ENCODE measurements at places on chromosomes 12 and 14.

GRCh38 chr14:32006263-32007110, 70.6 kb upstream of the ARHGAP5 start:
- DNase-seq: no peak

DNA sequence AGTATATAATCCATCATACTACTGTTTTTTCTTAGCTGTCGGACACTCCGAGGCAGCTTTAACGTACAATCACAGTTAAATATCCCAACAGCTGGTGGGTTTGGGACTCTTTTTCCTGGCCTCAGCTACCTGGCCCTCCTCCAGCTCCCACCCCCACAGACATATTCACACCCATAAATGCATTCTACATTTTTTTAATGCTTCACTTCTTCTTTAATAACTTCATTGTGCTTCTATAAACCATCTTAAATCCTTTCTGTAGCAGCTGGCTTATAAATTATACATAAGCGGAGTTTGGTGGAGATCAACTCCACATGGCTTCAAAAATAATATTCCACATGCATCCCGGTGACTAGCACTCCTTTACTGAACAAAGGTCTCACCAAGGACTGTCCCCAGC, 33.3 kb downstream of the TDG start:
- no peak for DNase-seq

DNA sequence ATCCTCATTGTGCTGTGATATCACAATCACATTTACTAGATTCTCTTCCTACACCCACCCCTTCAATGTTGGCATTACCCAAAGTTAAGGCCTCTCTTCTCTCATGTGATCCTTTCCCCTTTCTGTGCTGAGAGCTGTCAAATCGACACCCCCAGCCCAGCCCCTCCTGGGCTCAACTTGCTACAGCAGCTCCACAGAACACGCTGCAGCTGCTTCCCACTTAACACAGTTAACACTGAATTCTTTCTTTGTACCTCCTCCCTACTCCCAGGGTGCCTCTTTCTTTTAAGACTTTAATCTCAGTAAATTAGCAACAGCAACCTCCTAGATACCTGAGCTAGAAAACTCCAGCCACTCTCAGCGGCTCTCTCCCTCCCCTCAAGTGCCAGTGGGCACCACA, 17.8 kb downstream of the SPTB start:
- DNase-seq: no peak

GRCh38 chr14:67016856-67017255, 172.4 kb upstream of the GARIN2 start:
- no peak for DNase-seq

DNA sequence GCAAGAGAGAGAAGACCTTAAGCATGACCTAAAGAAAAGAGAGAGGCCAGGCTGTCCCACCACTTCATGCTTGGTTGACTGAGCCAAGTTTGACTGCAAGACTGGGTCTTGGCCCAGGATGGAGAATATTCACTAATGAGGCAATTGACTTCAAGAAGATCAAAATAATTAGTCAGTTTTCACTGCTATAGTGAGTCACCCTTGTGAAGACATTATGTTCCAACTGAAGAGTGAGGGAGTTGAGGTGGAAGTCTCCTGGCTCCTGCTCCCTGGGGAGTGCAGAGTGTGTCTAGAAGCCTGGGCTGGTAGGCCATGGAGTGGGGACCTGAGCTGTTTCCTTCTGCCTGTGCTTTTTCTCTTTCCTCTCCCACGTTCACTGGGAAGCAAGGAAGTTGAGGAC, 117.6 kb downstream of the CACNA1C start:
- no peak for DNase-seq

- DNase-seq: no peak
Observed at GRCh38 chr14:48842785-48843184, 743.4 kb downstream of the RPS29 start.

GRCh38 chr14:49464885-49465284, 121.3 kb downstream of the RPS29 start:
- no peak for DNase-seq

DNA sequence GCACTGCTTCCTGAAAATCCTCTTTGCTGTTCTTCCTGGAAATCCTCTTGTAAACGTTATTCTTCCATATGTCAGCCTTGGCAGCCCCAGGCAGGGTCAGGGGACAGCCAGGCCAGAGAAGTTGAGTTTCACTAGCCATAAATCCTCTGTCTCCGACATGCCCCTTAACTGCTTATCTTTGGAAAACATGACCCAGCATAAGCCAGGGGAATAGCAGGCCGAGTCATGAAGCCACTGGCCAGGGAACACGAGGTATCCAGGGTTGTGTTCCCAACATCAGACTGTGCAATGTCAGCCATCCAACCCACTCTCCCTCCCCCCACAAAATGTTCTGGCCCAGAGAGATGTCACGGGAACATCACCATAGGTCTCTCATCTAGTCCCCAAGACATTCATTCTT, 453.9 kb downstream of the MED13L start:
- DNase-seq: no peak

GRCh38 chr12:80199931-80200330, 100.6 kb downstream of the OTOGL start:
- DNase-seq: no peak

GRCh38 chr12:87217491-87217890, 811.7 kb downstream of the C12orf50 start:
- no peak for DNase-seq

DNA sequence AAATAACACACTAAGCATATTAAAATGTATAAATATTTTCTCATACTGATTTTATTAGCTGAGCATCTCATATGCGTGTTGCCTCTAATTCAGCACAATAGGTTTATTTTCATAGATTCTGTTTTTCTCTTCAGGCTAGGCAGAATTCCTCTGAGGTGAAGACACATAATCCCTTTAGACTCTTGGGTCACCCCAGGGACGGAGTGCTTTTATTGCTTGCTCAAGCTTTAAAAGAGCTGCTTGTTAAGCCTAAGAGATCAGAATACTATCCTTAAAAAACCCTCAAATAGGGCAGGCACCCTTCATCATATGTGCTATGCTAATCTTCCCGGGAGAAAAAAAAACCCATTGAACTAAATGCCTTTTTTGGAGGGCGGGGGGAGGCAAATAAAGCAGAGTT, 390.1 kb downstream of the KCNH5 start:
- DNase-seq: no peak

DNA sequence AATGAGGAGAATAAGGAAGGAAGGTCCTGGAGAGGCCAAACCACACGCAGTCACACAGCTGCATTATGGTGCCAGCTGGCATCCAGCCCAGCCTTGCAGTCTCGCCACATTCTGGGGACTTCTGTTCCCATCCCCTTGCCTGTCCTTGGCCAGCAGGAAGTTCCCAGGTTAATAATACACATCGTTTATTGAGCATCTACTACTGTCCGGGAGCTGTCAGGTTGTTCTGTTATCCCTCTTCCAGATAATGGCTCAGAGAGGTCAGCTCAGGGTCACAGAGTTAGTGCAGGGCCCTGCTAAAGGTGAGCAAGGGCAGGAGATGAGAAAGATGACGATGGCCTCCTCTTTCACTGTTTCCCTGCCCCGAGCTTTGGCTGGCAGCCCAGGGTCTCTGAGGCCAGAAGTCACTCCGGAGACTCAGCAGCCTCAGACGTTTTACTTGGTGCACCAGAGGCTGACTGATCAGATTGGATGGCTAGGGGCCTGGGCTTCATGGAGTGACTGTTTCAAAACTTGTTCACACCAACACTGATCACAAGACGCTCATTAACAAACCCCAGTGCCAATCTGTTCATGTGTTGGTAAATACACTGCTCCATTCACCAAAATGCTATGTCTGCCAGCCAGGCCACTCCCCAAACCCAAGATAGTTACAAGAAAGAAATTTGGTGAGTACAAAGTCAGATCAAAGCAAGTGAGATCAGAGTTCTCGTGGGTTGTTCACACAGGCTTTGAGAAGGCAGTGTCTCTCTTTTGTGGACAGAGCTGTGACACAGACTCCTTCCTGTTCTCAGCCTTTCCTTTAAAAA, 79.2 kb downstream of the B4GALNT3 start:
- no peak for DNase-seq

DNA sequence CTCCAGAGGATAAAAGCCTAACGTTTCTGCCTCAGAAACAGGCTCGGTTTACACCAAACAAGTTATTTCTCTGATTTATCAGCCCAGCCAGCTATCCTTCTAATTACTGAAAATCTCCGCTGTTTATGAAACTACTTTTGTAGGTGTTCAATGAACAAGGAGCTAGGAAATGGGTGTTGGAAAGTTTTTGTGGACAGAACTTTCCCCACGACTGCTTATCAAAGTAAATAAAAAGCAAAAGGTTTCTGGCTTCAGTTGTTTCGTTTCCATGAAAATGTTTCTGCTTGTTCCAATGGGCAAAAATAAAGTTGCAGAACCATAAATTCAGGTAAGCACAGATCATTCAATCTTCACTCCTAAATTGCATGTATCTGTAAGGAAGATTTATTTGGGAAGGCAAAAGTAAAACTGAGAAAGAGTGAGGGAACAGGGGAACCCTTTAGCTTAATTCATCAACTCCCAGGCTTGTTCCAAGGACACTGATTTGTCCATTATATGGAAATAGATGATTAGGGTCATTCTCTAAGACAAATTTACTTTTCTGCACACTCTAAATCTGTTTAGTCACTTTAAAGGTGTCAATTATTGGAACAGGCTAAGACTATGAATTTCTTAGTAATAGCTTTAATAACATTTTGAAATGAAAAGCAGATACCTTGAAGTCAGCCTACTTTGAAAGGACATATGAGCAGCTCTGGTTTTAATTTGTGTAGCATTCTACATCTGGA, 175.9 kb upstream of the CDKN3 start:
- DNase-seq: no peak

- DNase-seq: no peak
Observed at GRCh38 chr12:102095677-102096263, 24.1 kb downstream of the NUP37 start.

GRCh38 chr14:94081386-94081820, 293 bp downstream of the IFI27L1 start:
- DNase-seq: no peak

DNA sequence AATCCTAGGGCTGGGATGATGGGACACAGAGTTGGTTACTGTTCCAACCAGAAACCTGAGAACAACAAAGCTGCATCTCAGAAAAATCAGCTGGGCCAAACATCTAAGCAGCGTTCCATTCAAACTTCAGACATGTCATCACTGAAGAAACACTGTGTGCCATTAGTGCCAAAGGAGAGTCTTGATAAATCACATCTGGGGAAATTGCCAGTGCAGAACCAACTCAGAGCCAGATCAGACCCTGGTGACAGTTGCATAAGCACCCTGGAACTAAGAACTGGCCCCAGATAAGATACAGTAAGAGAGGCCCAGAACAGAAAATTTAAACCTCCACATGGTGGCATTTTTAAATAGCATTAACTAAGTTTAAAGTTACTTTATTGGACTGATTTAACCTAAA, 482.8 kb downstream of the PRKD1 start:
- DNase-seq: no peak

- DNase-seq: no peak
Observed at GRCh38 chr14:38208618-38209562, 1.2 kb downstream of the SSTR1 start.

GRCh38 chr12:52356762-52357580, 10.3 kb downstream of the KRT85 start:
- DNase-seq: no peak

DNA sequence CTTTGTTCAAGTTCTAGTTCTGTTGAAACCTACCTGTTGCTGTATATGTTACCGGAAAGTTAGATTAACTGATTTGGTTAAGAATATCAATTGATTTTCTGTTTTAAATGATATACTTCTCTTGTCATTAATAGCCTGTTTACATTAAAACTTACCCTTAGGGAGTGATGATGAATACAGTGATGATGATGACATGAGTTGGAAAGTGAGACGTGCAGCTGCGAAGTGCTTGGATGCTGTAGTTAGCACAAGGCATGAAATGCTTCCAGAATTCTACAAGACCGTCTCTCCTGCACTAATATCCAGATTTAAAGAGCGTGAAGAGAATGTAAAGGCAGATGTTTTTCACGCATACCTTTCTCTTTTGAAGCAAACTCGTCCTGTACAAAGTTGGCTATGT, 33.0 kb downstream of the CAND1 start:
- no peak for DNase-seq

DNA sequence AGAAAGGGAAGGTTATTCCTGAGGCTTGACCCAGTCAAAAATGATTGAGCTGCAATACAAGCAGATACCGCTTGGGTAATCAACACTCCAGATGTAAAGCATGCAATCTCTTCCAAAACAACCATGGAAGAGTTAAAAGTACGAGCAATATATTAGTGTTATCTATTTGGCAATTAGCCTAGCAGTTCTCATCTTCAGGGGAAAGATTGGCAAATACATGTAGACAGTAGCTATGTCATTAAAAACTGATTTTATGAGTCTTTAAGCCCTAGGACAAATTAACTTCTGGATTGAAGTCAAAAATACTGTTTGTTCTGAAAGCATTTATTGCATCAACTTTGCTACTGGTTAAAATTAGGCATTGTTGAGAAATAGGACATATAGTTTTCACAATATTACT, 9.3 kb upstream of the GYS2 start:
- DNase-seq: no peak

- DNase-seq: no peak
Observed at GRCh38 chr14:72383865-72384264, 451.6 kb downstream of the RGS6 start.

DNA sequence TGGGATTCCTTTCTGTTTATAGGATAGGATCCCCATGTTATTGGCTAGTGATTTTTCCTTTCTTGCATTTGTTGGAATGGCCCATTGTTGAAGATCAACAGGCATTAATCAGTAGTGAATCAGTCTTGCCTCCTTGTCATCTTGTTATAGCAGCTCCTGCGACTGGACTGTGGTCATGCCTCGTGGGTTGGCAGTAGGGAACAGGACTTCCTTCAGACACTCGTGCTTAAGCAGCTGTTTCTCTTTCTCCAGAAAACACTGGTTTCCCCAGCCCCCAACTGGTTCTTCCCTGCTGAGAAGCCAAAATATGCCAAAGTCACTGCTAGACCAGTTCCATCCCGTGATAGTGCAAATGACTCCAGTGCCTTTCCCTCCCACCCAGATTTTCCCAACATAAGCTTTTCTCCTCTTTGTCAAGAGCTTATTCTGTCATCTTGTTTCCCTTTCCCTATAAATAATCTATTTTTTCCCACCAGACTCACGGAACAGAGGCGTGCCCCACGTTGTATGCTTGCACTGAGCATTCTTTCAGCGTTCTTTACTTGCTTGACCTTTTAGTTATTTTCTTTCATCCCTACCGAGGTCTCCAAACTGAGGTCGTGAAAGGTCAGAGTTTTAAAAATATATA, 83.5 kb downstream of the SAMD4A start:
- no peak for DNase-seq

- no peak for DNase-seq
Observed at GRCh38 chr12:1978078-1978862, 26.0 kb downstream of the DCP1B start.

- no peak for DNase-seq
Observed at GRCh38 chr14:96349286-96350075, 13.7 kb downstream of the ATG2B start.
